ENCODE measurements at places on chromosomes 3 and 15.

DNA sequence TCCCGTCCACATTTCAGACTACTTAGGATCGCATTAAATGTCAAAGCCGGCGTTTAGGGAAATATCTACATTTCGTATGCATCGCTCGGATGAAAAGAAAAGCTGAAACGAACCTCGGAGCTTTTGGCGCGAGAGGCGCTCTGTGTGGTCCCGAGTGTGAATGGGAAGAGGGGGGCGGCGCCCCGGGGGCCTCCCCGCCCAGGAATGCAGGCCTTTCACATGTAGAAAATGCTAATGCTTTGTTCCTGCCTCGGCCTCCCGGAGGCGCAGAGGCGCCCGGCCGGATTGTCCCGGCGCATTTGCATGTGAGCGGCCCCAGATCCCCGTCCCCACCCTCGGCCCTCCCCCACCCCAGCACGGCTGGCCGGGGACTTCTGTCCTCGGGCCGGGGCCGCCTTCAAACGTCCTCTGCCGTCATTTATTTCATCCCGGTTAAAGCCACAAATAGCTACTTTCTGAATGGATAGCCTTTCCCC, 37.0 kb upstream of the TRIM71 start:
- DNase-seq, result no peak

DNA sequence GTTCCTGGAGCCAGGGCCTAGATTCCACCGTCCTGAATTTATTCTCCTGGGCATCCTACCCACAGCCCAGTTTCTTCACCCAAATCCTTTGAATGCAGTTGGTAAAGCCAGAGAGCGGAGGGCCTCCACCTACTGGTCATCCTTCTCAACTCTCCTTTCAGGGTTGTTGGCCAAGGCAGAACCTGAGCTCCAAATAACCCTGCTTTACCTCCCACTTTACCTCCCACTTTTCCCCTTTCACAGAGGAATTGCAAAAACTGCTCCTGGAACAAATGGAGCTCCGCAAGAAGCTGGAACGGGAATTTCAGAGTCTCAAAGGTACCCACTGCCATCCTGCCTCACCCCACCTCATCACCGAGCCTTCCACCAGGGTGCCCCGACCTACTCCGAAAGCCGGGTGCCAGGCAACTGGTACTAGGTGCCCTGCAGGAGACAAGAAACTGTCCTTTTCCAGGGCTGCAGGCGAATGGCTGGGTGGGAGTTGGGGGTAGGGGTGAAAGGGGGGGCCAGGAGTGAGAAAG, 6.8 kb downstream of the SKOR1 start:
- no peak for DNase-seq

GRCh38 chr3:112802338-112802737, 44.3 kb downstream of the CD200R1L start:
- DNase-seq, result no peak

GRCh38 chr15:57665939-57666338, 40.6 kb upstream of the POLR2M start:
- DNase-seq, result no peak

DNA sequence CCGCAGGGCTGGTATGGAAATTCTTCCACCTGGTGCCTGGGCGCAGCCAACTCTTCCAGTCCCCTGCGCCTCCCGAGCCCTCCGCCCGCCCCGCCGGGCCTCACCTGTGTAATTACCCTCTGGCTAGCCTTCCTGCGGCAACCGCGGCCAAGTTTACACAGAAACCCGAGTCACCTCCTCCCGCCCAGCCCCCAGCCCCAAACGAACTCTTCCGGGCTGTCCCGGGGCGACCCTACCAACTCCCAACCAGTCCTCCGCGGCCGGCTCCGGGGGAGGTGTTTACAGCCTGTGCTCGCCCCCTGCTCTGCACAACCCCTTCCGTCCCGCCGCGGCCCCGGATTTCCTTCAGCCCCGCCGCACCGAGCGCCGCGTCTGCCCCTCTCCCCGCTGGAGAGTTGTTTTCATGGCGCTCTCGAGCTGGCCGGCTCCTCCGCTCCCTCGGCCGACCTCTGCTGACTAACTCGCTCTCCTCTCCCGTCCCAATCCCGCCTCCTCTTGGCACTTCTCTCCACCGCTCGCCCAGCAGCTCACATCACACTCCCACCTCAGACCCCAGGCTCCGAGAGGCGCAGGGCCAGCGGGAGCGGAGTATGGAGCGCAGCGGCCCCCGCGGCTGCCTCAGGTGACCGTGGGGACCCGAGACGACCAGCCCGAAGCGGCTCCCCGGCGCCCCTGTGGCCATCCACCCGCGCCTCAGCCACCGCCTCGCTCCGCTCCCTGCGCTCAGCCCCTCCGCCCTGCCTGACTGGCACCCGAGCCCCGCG, 538 bp downstream of the ATOSA start:
- DNase-seq, result peak; percentile 54

DNA sequence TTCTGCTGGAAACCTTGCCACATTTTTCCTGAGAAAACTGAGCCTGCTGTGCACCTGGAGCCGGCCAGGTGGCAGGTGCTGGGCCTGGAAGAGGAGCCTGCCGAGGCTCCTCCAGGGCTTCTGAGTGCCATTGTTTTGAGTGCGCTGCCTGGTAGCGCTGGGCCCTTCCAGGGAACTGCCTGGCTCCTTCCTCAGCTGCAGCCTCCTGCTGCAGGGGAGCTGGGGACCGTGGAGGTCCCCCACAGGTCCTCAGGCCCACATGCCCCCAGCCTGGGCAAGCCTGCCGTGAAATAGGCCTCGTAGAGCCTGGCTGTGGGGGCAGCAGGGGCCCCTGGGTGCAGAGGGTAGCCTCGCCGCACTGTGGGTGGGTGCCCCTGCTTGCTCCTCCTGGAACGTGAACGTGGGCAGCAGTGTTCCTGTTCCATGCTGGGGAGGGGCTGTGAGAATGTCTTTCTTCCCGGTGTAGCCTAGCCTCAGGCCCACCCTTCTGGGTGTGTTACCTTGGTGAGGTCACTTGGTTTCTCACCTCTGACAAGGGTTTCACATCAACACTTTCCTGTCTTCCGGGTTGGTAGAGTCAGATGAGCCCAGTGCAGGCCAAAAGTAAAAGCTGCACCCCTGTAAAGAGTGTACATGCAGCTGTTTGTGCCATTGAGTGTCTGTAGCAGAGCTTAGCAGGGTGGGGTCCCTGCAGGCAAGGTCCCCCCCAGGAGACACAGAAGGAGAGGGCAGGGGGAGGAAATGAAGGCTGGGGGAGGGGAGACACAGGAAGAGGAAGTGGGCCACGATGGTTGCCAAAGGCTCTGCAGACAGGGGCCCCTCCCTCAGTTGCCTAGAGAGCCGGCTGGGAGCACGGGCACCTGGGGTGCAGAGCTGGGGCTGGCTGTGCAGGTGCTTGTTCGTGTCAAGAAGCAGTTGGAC, 34.5 kb downstream of the KLF13 start:
- DNase-seq, result peak; percentile 83

- no peak for DNase-seq
These were observed 25.9 kb downstream of the RFTN1 start for GRCh38 chr3:16487511-16488175.

DNA sequence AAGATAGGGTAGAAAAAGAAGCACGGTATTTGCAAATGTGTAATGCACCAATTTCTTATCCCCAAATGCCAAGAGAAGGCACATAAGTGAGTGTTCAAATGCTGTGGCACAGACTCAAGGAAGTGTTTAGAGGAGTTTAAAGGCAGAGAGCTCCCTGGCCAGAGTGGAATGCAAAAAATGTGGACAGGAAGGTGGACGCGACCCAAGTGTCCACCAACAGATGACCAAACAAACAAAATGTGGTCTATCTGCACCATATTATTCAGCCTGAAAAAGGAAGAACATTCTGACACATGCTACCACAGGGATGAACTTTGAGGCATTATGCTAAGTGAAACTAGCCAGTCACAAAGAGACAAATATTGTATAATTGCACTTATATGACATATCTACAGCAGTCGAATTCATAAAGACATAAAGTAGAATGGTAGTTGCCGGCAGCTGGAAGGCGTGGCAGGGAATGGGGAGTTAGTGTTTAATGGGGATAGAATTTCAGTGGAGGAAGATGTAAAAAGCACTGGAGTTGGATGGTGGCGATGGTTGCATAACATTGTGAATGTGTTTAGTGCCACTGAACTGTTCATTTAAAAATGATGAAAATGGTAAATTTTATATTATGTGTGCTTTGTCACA, 126.6 kb downstream of the SRGAP3 start:
- no peak for DNase-seq

DNA sequence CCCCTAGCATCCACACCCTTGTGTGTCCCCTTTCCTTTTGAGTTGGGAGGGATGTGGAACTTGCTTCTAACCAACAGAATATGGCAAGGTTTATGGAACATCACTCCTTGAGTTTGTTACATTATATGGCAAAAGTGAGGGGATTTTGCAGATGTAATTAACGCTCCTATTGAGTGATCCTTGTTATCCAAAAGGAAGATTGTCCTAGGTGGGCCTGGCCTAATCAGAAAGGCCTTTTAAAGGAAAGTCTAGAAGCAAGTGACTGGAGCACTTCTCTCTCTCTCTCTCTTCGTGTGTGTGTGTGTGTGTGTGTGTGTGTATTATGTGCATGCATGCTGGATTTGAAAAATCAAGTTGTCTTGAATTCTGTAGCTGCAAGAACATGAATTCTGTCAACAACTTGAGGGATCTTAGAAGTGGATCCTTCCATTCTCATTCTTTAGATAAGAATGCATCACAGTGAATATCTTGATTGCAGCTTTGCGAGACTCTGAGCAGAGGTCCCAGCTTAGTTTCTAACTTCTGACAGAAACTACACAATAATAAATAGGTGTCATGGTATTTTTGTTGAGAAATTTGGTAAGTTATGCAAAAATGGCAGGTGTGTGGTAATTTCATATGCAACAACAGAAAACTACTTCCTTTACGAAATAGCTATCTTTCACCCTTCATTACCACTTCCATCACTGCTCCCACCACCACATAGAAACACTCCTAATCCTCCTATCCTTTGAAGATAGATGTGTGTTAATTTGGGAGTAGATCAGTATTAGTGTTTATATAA, 360.9 kb upstream of the CBLB start:
- DNase-seq, result no peak

DNA sequence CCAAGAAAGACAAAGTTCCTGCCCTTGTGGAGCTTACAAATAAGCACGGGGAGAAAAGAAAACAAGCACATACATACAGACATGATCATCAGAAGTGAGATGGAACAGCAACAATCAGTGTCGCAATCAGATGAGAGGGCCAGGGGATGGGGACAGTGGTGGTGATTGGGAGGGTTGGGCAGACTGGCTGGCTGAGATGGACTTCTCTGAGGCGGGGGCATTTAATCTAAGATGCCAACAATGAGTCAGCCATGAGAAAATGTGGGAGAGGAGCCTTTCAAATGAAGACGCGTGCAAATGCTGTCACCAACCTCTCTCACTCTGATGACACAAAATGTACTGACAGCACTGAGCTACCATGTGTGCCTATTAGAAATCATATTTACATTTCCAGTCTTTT, 81.4 kb downstream of the NCEH1 start:
- DNase-seq, result no peak

DNA sequence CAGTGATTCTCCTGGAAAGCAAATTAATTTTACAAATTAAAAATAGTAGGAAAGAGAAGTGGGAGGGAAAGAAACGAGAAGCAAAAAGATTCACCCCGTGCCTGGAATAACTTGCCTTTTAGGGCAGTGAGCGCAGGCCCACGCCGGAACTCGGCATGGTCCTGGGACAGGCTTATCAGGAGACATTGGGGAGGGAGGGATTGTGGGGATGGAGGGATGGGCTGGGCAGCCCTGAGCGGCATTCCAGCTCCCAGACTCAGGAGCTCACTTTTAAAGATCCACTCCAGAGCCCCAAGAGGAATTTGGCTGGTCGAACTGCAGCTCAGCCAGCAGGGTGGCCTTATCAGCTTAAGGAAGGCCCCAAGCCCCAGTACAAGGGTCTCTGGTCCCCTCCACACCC, 117.9 kb downstream of the ADCY5 start:
- DNase-seq, result no peak

DNA sequence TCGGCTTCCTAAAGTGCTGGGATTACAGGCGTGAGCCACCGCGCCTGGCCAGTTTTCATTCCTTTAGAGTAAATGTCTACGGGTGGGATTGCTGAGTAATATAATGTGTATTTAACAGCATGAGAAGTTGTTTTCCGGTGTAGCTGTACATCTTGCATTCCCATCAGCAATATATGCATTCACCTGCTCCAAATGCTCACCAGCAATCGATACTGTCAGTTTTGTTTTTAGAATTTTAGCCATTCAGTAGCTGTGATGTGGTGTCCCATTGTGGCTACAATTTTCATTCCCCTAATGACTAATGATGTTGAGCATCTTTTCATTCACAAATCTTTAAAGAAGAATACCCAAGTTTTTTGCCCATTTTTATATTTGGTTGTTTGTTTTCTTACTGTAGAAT, 134.8 kb upstream of the RGMA start:
- DNase-seq, result no peak

- DNase-seq, result no peak
These were observed 152.6 kb downstream of the PDZRN3 start for GRCh38 chr3:73471986-73472787.

DNA sequence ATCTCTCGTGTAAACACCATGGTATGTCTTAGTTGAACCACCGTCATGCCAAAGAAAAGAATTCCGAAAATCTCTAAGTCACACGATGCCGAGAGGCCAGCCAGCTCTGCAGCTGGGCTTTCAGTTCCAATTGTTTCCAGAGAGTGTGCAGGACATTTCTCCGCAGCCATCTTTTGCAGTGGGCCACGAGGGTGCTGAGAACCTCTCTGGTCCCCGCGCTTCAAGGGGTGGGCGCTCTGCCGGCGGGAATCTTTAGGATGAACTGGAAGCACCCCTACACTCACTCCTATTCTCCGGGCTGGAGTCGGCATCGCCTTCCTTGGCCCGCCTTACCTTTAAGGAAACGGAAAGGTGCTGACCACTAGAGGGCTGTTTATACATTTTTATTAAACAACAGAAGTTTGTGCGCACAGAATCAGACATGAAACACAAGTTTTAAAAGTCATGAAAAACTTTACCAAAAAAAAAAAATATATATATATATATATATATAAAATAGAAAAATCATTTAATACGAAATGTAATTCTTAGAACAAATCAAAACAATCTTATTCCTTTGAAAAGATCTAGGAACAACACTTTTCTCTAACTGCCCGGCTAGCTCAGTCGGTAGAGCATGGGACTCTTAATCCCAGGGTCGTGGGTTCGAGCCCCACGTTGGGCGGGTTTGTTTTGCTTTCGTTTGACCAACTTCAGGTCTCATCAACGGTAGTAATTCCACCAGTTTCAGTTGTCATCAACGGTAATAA, 12.5 kb upstream of the MORF4L1 start:
- peak; percentile 79 for DNase-seq
